Right lobe of liver (tissue), 6 donors: ENCODE measurements at places on chromosomes 16 and 17. TPM values are rescaled to one million over a fixed set of nuclear protein-coding genes. Genes with fewer than 3 reads are reported as not detected.

Gene RHOT2
- total RNA-seq: 41.9 TPM

Gene PSMD3
- 62.5 TPM for total RNA-seq

Gene AATK
- total RNA-seq: 0.56 TPM

Gene SCN4A
- 0.12 TPM for total RNA-seq

Gene ARHGAP23
- 3.4 TPM for total RNA-seq

Gene CCL17
- not detected for total RNA-seq

Gene MED1
- 14.1 TPM for total RNA-seq

Gene FN3K
- total RNA-seq: 29.6 TPM

Gene KIF2B
- not detected for total RNA-seq

Gene MT1A
- total RNA-seq: 161 TPM

Gene MPV17L
- 18.8 TPM for total RNA-seq

Gene PERCC1
- total RNA-seq: not detected

Gene TBC1D3L
- 4.9 TPM for total RNA-seq

DNA sequence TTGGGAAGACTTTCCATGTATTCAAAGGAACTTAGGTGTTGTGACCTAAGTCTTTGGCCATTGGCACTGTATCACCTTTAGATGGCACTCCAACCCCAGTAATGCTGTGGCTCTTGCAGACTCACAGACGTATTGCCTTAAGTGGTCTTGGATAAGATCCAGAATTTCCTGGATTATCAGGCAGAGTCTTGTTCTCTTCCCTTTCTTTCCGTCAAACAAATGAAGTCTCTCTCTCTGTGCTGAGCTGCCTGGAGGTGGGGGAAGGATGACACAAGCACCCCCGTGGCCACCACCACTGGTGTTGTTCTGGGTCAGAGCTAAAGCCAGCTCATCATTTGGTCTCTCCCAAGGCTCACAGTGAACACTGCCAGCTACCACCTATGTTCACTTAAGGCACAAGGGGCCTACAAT is 789.9 kb upstream of the KIF2B start:
- no peaks in the 10 kb centered on the region for H3K4me1 ChIP-seq
- H3K4me3 ChIP-seq: no peak overlapping the region
- no peaks in the 10 kb centered on the region for H3K27me3 ChIP-seq
- H3K36me3 ChIP-seq: no peaks in the 10 kb centered on the region
- H3K27ac ChIP-seq: no peak overlapping the region
- DNase-seq: no peak

GRCh38 chr17:68602289-68602688 is 1.1 kb upstream of the FAM20A start:
- no peak overlapping the region for H3K4me3 ChIP-seq
- DNase-seq: no peak
- no peaks in the 10 kb centered on the region for H3K36me3 ChIP-seq

GRCh38 chr16:26651464-26651863 is 415.3 kb upstream of the C16orf82 start:
- H3K27ac ChIP-seq: no peak overlapping the region
- H3K36me3 ChIP-seq: no peaks in the 10 kb centered on the region
- no peak for DNase-seq
- no peaks in the 10 kb centered on the region for H3K27me3 ChIP-seq
- no peak overlapping the region for H3K4me3 ChIP-seq
- no peaks in the 10 kb centered on the region for H3K4me1 ChIP-seq

DNA sequence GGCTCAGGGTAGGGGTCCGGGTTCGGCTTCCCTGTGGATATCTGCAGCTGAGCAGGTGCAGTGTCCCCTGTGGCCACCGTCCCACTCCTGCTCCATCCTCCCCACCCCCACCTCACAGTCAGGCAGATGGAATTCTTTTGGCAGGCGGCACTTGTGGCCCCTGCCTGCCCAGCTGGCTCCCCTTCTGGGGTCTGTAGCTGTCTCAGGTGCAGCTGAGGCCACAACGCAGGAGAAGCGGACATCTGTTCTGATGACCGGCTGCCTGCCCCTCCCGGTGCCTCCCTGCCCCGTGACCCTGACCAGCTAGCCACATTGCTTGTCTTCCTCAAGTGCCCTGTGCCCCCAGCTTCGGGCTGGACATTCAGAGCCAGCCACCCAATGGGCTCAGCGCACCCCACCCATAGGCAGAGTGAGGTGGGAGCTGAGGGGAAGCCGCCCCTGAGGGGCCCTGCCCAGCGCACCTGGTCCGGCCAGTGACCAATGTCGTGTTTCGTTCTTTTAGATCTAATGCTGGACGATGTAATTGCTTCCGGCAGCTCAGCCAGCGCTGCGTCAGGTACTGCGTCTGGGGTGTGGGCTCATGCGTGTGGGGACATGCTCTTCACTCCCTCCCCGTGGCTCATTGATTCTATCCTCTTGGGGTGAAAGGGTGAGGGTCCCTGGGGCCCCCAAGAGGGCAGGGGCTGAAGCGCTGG is 25.2 kb upstream of the ABCC3 start:
- H3K36me3 ChIP-seq: no peaks in the 10 kb centered on the region
- no peak overlapping the region for H3K4me3 ChIP-seq
- no peak overlapping the region for H3K27ac ChIP-seq
- no peaks in the 10 kb centered on the region for H3K27me3 ChIP-seq
- DNase-seq: no peak
- H3K4me1 ChIP-seq: no peaks in the 10 kb centered on the region

DNA sequence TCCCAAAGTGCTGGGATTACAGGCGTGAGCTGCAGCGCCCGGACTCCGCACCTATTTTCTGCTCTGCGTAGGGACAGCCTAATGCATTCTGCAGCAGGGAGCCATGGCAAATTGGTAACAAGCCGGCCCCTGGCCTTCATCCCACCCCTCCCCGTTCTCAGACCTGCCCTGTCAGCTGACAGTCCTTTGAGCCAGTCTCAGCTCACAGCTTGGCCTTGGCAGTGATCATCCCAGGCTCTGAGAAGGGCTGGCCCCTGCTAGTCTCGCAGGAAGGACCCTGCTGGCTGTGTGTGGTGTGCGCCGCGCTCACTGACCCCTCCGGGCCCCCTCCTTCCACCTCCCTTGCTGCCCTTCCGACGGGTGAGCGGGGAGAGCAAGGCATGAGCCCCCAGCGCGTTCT is 10.3 kb upstream of the NPTX1 start:
- H3K27ac ChIP-seq: no peak overlapping the region
- no peaks in the 10 kb centered on the region for H3K4me1 ChIP-seq
- no peaks in the 10 kb centered on the region for H3K27me3 ChIP-seq
- no peak for DNase-seq
- H3K36me3 ChIP-seq: no peaks in the 10 kb centered on the region

GRCh38 chr17:74182041-74182723 is 21.3 kb upstream of the RPL38 start:
- H3K27ac ChIP-seq: no peak overlapping the region
- H3K27me3 ChIP-seq: no peaks in the 10 kb centered on the region
- no peak for DNase-seq
- H3K36me3 ChIP-seq: no peaks in the 10 kb centered on the region
- no peaks in the 10 kb centered on the region for H3K4me1 ChIP-seq

GRCh38 chr16:50448522-50448921 is 79.7 kb upstream of the BRD7 start:
- H3K27ac ChIP-seq: no peak overlapping the region
- no peak overlapping the region for H3K4me3 ChIP-seq
- H3K27me3 ChIP-seq: no peaks in the 10 kb centered on the region
- no peaks in the 10 kb centered on the region for H3K4me1 ChIP-seq
- no peak for DNase-seq

DNA sequence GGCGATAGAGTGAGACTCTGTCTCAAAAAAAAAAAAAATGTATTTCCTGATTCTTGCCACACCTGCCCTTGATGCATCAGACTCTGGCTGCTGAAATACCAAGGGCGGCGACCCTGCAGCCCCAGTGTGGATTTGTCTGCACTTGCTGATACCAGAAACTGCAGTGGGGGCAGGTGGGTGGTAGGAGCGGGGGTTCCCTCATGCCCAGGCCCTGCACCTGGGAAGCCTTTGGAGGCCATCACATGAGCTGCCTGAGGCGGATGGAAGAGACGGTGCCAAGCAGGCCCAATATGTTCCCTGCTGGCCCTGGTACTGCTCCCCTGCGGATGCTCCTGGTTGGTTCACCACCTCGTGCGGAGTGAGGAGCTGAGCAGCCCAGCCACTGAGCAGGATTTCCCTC is 50.6 kb downstream of the MARF1 start:
- no peak overlapping the region for H3K27ac ChIP-seq
- H3K4me3 ChIP-seq: no peak overlapping the region
- H3K36me3 ChIP-seq: peaks cover 14% of the 10 kb centered on the region

GRCh38 chr16:10541366-10541765 is 39.0 kb downstream of the EMP2 start:
- H3K27ac ChIP-seq: no peak overlapping the region
- H3K4me3 ChIP-seq: no peak overlapping the region
- H3K4me1 ChIP-seq: peaks cover 8% of the 10 kb centered on the region
- no peak for DNase-seq
- no peaks in the 10 kb centered on the region for H3K27me3 ChIP-seq

DNA sequence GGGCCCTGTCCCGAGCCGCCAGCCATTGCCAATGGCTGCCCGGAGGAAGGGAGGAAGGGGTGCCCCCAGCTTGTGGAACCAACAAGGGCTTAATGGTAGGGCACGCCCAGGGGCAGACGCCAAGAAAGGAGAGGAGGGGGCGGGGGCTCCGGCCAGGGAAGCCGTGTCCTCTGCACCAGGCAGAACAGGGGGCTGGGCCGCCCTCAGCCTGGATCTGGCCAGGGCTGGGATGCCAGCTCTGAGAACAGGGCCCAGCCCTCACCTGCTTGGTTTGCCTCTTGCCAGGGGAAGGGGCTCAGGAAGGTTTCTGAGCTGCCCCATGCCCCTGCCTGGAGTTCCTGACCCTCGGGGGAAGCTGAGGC is 35.8 kb upstream of the SLC38A10 start:
- H3K4me3 ChIP-seq: no peak overlapping the region
- H3K36me3 ChIP-seq: no peaks in the 10 kb centered on the region
- H3K27me3 ChIP-seq: no peaks in the 10 kb centered on the region
- peaks cover 58% of the 10 kb centered on the region for H3K4me1 ChIP-seq
- no peak for DNase-seq

- H3K27ac ChIP-seq: no peak overlapping the region
- H3K27me3 ChIP-seq: no peaks in the 10 kb centered on the region
- no peaks in the 10 kb centered on the region for H3K36me3 ChIP-seq
- DNase-seq: no peak
- H3K4me3 ChIP-seq: no peak overlapping the region
- H3K4me1 ChIP-seq: no peaks in the 10 kb centered on the region
Measured at GRCh38 chr17:61508912-61509311, 56.7 kb downstream of the TBX4 start.

DNA sequence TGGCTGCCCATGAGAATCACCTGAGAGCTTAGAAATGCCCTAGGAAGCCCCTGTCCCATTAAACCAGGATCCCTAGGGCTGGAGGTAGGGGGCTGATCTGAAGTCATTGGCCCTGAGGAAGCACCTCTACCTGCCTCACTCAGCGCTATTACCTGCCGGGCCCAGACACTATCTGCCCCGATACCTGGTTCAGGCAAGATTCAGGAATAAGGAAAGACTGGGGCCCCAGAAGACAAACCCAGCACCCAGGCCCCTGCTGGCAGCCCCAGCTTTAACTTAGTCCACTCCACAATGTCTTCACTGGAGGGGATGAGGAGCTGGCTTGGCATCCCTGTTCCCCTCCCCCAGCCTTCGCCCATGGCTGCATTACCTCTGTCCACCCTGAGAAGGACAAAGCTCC is 126.3 kb downstream of the GAS7 start:
- no peaks in the 10 kb centered on the region for H3K4me1 ChIP-seq
- H3K27ac ChIP-seq: no peak overlapping the region
- H3K27me3 ChIP-seq: no peaks in the 10 kb centered on the region

DNA sequence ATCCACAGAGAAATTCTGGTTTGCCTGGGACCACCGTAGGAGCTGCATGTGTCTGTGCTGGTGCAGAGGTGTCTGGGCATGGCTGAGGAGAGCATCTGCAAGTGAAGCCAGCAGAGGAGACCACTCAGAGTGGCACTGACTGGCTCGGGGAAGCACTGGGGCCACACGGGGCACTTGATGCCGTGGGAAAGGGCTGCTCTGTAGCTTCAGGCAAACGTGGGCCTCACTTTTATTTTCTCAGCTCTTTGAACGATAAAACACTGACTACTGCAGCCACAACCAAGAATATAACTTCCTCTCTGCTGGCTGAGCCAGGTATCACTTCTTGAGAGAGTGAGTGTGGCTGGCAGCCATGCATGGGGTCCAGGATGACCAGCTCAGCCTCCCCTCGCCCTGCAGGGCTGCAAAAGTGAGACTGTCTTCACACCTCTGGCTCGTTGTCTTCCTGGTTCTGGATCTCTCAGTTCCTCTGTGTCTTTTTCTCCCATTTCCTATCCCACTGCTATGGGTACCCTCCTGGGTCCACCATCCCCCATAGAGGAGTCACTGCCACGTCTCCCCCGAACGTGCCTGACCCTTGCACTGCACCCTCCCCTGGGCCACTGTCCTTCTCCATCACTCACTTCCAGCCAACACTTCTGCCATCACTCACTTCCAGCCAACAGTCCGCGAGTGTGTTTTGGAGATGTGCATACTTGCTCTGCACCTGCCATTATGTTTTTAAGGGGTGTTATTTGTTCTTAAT is 201.4 kb upstream of the CHMP6 start:
- H3K4me3 ChIP-seq: no peak overlapping the region
- no peak for DNase-seq
- H3K36me3 ChIP-seq: no peaks in the 10 kb centered on the region
- no peaks in the 10 kb centered on the region for H3K4me1 ChIP-seq
- H3K27me3 ChIP-seq: no peaks in the 10 kb centered on the region

DNA sequence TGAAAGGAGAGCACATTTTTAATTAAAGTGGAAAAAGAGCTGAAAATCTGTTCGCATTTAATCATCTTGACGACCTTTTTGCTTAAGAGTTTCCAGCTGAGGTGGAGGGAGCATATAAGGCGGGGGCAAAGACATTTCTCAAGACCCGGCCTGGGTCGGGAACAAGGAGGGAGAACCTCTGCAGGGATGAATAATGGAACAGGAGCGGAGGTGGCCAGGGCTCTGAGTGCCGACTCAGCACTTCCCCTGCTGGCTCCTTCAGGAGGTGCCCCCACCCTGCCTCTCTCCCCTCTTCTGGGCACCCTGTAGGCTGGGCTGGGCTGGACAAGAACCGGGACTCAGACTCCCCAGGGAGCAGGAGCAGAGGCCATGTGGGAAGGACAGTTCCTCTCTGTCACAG is 7.9 kb upstream of the NGFR start:
- no peak overlapping the region for H3K27ac ChIP-seq
- no peaks in the 10 kb centered on the region for H3K27me3 ChIP-seq
- no peaks in the 10 kb centered on the region for H3K4me1 ChIP-seq

DNA sequence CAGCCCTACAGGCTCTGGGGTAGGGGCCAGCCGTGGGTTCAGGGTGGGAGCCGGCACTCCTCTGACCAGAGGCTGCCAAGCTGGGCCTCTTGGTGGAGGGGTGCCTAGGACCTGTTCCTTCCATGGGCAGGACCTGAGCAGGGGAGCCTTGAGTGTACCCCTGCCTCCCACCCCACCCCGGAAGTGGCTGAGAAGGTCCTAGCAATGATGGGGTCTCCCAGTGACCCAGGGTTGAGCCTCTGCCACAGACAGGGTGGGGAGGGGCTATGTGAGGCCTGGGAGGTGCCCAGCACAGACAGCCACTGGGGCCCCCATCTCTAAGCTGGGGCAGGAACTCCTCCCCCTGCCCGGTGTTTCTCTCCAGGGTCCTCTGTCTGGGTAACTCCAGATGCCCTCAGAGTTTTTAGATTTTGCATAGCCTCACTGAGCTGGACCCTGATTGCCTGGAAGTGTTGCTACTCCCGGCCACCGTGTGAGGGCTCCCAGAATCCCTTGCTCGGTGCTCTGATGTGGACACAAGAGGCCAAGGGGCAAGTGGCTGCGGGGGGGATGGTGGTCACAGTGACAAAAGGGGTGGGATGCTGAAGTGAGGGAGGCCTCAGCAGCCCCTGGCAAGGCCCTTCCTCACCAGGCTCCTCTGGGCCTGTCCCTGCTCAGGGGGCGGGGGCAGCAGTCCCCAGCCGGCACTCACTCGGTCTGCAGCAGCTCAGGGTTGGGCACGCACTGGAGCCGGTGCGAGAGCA is 6.4 kb upstream of the MTSS2 start:
- H3K4me3 ChIP-seq: no peak overlapping the region
- H3K27ac ChIP-seq: peak overlapping the region; percentile 57
- H3K4me1 ChIP-seq: no peaks in the 10 kb centered on the region
- DNase-seq: no peak
